ENCODE measurements at places on chromosomes 3 and 15.

DNA sequence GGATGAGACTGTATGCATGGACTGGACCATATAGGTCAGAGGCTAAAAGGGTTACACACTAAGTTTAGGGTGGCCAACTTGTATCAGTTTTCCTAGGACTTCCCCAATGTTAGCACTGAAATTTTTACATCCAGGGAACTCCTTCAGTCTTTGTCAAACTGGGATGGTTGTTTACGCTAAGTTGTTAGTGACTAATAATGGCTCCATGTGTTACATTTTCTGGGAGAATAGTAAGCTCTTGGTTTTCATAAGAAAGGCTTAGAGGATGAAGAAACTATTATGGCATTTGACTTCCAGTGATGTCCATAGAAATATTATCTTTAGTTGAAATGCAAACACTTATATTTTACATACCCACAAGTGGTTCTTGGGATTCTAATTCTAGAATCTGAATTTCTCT lies 57.9 kb upstream of the ST3GAL6 start:
- DNase-seq = no peak

DNA sequence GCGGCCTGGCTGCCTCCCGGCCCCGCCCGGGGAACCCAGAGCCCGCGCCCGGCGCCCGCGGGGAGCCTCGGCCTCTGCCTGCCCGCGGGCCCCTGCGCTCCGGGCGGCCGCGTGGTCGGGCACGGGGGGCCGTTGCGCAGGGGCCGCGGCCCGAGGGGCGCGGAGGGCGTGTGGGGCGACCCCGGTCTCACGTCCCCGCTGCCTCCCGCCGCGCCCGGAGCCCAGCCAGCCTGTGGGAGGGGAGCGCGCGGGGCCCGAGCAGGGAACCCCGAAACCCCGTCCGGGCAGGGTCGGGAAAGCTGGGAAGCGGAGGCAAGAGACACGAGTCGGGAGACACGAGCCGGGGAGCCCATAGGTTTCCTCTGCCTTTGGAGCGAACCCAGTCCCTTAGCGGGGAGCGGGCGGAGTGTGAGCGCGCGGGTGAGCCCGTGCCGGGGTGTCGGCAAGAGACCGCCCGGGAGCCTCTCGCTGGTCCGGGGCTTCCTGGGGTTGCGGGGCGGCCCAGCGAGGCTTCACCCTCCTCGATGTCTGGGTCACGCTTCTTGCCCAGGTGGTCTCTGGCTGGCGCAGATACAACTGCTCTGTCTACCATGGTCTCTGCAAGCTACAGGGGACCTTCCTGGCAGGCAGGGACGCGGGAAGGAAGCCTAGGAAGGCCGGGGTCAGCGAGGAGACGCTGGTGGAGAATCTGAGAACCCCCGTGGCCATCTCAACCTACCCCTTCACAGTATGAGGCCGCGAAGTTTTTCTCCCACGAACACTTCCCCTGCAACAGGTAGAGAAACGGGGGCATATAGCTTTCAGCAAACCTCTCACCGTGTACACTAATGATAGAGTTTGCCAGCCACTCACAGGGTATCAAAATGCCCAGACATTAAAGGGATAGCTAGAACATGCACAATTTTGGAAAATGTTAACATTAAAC lies 586 bp downstream of the LRRK1 start:
- DNase-seq = no peak

GRCh38 chr3:36957063-36957462 lies 12.2 kb upstream of the TRANK1 start:
- DNase-seq = no peak

DNA sequence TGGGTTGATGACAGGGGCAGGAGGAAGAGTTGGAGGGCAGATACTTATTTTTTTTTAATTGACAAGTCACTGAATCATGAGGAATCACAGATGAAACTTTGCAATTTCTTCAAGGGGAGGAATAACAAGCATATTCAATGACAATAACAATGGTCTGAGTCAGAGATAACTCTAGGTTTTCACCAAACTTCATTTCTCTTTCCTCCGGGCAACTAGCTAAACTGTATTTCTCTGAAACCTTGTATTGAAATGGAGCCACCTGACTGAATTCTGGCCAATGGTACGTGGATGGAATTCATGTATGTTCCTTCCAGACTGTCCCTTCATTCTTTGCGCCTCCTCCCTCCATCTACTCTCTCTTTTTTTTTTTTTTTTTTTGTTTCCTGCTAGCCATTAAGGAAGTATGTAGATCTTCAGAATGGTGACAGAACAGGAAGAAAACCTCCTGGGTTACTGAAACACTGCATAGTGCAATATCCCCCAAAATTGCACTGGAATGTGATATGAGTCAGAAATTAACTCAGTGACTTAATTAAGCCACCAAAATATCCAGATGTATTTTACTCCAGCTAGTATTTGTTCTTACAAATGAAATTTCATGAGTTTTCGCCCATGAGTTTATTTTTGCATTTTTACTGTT lies 495.4 kb downstream of the OTOL1 start:
- DNase-seq = no peak

Data from GM19239 (cell line).